Left ventricle myocardium superior (tissue), 1 donor: ENCODE measurements at places on chromosomes 1 and 21.

DNA sequence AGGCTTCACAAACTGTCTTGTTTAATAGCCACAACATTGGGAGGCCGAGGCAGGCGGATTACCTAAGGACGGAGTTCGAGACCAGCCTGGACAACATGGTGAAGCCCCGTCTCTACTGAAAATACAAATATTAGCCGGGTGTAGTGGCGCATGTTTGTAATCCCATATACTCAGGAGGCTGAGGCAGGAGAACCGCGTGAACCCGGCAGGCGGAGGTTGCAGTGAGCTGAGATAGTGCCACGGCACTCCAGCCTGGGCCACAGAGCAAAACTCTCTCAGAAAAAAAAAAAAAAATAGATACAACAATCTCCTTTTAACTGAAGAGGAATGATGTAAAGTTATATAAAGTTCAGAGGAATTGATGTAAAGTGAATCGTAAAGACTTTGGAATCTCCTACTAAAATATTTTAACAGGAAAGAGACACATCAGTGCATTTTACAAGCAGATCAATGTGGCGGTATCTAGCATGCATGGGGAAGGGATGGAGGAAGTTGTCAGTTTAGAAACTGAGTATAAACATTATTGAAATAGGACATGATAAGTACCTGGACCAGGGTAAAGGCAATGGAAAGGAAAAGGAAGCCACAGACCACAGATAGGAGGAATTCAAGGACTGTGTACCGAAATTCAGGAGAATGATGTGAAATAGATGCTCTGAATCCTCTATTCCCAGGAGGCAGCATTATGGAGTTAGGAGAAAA is 41.5 kb downstream of the PTPRC start:
- no peak for DNase-seq

DNA sequence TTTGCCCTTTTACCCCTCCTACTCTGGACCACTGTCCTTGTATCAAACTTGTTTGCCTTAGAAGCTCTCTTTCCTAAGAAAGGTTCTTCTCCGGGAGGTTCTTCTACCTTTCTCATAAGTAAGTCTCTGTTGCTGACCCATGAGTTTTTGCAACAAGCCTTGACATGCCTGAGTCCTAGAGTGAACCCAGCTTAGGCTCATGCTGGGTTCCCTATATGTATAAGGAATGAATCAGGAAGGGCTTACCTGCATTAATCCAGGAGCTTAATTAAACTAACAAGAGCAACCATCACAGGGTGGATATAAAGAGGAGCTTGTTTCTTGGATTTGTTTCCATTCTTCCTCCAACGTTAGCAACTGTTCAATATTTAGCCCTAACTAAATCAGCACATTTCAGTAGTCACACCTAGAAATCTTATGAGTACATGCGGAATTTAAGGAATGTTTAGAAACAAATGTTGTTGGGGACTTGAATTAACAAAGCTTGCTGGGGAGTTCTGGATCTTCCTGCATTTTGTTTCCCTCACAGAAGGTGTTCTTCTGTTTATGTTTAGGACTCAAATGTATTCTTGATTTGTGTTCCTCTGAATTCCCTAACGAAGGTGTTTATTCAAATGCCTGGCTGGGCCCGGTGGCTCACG is 64.3 kb upstream of the RAB3GAP2 start:
- DNase-seq, result no peak

GRCh38 chr1:3297756-3298155 is 156.7 kb upstream of the ARHGEF16 start:
- peak; percentile 17 for DNase-seq

DNA sequence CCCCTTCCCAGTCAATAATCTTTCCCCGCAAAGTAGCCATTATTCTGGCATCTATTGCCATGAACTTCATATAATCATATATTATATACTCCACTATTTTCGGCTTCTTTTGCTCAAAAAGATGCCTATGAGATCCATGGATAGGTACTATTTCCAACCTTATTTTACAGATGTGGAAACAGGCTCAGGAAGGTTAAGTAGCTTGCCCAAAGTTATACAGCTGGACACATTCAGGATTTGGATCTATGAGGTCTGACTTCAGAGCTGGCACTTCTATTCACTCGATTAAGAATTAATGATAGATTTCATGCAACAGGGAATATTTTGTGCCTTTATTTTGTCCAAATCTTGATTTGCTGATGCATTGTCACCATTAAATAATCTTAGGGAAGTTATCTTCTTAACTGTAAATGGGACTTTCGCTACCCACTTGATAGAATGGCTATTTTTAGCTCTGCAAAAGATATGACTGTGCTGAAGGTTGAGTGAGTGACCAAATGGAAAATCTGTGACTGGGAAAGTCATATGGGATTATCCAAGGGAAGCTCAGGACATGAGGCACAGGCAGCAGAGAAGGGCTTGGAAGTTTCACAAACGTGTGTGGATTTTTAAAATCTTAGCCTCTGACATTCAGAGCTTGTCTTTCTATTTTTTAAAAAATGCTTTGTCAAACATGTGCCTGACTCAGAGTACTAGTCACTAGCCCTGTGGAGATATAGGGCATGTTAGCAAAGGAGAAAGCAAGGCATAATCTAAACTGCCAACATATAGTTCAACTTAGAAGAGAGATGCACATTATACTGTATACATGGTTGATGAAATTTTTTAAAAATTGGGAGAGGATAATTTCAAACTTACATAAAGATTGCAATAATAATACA is 36.5 kb downstream of the GIPC2 start:
- no peak for DNase-seq
